ENCODE measurements at places on chromosomes 6 and 20.

- DNase-seq, result no peak
Measured at GRCh38 chr20:19841740-19842139, 83.7 kb downstream of the RIN2 start.

DNA sequence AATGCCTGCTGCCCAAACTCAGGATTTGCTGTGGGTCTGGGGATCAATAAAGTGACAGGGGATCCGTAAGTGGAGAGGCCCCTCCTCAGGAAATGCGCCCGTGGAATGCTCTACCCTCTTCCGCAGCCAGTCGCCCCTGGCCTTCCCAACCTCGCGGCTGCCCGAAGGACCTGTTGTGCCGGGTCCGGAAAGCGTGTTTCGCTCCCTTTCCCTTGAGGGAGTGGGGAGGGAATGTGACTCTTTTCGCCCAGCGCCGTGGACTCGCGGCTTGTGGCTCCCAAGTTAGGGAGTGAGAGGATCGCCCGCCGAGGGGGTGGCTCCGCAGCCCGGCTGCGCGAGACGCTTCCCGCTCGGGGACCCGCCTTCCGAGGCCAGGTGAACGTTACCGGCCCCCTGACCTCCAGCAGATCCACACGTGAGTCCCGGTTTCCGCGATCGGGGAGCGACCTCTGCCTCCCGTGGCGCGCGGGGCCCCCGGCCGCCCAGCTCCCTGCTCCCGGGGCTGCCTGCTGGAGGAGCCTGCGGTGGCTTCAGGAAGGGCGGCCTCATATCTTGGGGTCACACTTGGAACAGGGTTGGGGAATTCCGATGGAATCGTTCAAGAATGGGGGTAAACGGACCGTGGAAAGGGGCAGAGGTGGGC lies 666 bp downstream of the TPD52L1 start:
- peak; percentile 31 for DNase-seq

- DNase-seq, result no peak
Measured at GRCh38 chr6:169342710-169343109, 89.1 kb upstream of the THBS2 start.

DNA sequence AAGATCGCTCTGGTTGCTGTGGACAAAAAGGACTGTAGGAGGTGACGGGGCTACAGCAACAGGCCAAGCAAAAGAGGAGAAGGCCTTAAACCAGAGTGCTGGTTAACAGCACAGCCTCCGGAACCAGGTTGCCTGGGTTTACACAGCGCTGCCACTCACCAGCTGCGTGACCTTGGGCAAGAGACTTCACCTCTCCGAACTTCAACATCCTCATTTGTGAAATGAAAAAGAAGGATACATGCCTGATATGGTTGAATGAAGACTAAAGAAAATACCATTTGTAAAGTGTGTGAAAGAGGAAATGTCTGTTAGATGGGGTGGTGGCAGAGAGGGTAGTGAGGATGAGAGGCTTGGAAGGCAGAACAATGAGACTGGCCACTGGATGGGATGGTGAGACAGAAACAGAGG lies 44.9 kb downstream of the PREX1 start:
- DNase-seq, result no peak

GRCh38 chr6:159557031-159557430 lies 136.0 kb downstream of the SOD2 start:
- DNase-seq, result no peak

DNA sequence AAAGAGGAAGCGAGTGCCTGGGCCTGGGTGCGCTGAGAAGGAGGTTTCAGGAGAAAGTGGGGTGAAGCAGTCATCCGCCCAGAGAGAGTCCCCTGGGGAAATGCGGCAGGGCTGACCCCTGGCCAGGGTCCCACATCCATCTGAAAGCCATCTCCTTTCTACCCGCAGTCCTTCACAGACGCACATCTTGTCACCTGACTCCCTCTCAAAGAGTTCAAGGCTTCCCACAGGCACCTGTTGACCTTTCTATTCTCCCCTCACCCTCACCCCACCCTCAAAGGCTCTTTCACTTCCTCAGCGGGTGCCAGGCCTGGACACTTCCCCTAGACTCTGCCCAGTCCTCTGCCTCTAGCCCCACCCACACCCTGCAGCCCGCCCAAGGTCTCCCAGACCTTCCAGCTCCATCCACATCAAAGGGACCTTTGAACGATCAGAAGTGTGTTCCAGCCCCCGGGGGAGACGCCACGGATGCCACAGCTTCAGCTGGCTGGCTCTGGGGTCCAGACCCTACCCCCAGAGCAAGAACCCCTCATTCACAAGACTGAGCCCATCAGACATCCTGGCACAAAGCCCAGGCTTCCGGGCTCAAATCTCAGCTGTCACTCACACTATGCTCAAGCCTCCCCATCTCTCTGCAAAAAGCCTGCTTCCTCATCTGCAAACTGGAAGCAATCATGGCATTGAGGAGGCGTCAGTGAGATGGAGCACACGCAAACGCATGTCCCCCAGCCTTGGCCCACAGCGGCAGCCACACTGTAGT lies 2.1 kb downstream of the CTSZ start:
- peak; percentile 39 for DNase-seq

GRCh38 chr20:35344354-35344837 lies 52.2 kb upstream of the FAM83C start:
- peak; percentile 75 for DNase-seq

DNA sequence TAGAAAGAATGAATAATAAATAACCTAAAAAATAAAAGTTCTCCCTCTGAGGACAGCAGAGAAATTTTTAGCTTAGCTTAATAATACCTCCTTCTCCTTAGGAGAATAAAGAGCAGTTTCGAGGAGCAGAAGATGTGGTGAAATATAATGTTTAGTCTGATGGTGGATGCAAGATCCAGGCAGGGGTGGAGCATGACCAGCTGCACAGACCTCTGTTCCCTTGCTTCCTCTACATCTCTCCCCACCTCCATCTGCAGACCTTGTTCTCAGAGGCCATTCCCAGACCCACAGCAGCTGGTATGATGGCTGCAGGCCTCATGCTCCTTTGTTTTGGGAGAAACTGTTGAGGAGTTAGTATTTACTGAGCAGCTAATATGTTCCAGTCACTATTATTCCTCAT lies 1.5 kb downstream of the BTN3A2 start:
- DNase-seq, result no peak

DNA sequence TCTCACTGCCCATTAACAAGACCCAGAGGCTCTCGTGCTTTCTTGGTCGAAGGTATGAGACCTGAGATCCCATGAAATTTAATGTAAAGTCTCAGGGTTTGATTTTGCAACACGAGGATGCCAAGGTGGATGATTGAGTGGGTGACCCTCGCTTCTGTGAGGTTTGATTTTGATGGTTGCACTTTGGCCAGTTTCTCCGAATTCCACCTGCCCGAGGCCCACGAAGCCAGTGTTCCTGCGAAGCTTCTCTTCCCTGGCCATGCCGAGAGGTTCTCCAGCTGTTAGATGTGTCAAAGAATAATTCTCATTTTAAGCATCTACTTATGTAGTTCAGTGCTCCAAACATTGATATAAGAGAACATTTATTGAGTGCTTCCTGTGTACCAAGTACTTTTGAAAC lies at the start of gene KIF25:
KIF25 (plus strand) TSS at position 30 of the 400 bp plus-strand sequence. CDS start 31,915 bp downstream, outside the sequence.
- no peak for DNase-seq

DNA sequence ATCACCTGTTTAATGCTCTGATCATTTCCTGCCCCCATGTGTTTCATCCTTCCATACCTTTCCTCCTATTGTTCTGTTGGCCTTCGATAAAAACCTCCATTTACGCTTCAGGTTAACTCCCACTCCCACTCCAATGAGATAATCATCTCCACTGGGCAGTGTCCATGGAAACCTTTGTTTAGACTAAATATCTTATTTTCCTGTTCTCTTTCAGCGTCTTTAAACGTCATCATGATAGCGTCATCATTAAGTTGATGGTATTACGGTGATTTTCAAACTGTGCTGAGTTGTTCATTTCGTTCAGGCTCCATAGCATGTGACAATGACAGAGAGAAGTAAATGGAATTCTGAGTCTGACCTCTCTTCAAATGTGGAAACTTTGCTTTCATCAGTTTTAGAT lies 970.5 kb upstream of the SLC35B3 start:
- DNase-seq, result no peak

DNA sequence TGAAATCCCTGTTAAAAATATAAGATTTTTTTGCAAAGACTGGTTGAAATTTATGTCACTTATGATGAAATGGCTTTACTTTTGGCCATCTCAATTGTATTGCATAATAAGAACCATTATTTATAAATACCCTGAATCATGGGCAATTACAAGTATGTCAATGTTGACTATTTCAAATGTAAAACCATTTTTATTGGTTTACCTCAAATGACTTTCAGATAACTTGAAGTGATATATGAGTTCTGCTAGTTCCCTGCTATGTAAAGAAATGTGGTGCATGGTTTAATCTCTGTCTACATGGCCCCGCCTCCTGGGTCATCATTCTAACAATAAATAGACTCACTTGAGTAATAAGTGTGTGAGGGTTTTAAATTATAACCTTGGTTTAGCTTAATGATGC lies 275.6 kb upstream of the PREP start:
- DNase-seq, result no peak

DNA sequence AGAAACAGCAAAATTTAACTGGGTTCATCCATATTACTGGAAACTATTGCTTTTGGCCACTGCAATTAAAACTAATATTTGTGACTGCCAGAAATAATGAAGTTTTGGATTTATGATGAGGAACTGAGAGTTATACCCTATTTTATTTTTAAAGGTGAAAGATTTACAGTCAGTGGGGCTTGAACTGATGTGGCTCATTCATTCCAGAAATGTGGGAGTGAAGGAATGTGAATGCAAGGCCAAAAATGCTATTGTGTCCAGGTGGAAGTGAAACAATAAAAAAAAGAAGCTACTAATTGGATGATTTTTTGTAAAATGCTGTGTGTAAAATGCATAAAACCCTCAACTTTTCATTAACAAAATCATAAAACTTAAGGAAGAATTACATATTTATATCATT lies 491.9 kb downstream of the COL12A1 start:
- DNase-seq, result no peak

DNA sequence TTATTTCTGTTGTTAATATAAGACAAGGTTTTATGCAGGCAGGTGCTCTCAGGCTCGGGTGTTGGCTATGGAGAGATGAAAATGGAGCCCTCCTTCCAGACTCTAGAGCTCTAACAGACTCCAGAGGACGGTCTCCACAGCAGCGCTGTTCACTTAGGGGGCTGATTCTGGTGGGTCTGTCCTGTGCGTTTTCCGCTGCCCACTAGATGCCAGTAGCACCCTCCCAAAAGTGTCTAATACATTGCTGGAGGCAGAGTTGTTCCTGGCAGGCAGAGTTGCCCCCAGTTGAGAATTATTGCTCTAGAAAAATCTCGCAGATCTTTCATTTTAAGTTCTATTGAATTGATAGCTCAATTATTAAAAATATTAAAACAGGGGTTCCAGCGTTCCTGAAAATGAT lies 109.9 kb downstream of the MAP3K4 start:
- no peak for DNase-seq

GRCh38 chr6:90500458-90500857 lies 86.4 kb downstream of the MAP3K7 start:
- no peak for DNase-seq
